Caki2 (cell line): ENCODE measurements at places on chromosomes 6 and 20.
A peak's percentile ranks its signal among the peaks of the same experiment; 100 is the strongest.

- no peak for DNase-seq
These were observed 148.2 kb downstream of the LAMA2 start for GRCh38 chr6:129031051-129031599.

- DNase-seq: no peak
These were observed 4.1 kb upstream of the AIF1 start for GRCh38 chr6:31610968-31611367.

DNA sequence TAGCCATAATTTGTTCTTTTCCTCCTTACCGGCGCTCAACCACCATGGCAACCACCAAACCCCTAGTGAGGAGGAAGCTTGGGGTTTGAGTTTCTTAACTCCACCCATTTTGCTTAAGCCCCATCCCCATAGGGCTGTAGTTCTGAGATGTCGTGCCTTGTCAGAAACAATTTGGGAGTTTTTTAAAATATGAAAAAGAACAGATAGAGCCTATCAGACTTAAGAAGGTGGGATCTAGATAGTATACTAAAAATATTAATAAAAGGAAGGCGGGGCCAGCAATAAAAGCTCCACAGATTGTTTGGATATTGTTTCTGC lies 5.6 kb downstream of the BRD2 start:
- peak; percentile 48 for DNase-seq

DNA sequence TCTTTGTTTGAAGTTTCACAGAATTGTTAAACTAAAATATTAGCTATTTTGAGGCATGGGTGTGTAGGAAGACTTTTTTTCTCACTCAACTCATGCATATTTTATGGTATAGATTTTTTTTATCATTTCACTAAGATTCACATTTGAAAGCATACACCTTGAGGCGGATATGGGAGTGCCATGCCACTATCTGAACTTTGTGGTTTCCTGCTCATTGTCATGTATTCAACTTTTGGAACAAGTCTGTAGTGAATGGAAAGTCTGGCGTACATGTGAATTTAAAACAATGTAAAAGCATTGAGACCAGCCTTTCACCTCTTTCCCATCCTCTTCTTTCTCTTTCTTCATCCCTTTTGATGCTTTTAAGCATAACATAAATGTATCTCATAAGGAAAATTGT lies 147.9 kb downstream of the TPBG start:
- no peak for DNase-seq

- DNase-seq: peak; percentile 77
These were observed 9.8 kb downstream of the PDE10A start for GRCh38 chr6:165653196-165653595.

DNA sequence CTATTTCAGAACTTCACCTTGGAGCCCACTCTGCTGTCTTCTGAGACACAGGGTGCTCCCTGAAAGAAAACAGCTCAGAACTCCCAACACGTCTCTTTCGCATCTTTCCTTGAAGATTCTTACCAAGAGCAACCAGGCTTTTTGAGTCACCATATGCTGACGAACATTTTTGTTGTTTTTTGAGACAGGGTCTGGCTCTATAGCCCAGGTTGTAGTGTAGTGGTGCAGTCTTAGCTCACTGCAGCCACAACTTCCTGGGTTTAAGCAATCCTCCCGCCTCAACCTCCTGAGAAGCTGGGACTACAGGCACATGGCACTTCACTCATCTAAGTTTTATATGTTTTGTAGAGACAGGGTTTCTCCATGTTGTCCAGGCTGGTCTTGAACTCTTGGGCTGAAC lies 68.5 kb downstream of the TRMT11 start:
- DNase-seq: no peak

DNA sequence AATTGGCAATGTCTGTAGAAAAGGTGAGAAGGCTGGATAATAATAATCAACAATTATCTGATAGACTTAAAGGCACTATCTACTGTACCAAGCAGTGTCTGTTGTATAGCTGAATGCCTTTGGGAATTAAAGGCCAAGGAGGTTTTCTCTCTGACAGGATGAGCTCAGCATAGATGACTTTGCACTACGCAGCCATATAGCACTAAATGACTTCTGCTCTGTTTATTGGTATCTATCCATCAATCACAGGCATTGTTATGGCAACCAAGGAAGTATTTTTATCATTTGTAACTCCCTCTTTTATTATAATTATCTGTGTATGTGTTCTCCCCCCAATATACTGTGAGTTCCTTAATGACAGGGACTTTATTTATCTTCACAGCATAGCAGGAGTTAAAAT lies 654.3 kb downstream of the PHF3 start:
- no peak for DNase-seq

DNA sequence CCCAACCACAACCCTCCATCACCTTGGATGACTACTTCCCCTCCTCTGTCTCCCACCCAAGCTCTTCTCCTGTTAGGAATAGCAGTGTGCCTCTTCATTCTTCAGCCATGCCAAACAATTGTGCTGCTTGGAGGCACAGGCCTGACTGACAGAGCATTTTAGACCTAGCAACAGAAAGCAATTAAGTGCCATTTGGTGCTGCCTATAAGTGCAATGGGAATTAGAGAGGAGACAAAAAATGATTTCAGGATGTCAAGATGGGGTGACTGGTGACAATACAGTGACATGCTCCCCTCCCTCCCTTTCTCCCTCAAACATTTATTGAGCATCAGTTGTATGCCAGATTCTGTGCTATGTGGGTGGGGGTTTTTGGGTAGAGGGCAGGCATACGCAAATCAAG lies 322.6 kb upstream of the MOCS1 start:
- no peak for DNase-seq

DNA sequence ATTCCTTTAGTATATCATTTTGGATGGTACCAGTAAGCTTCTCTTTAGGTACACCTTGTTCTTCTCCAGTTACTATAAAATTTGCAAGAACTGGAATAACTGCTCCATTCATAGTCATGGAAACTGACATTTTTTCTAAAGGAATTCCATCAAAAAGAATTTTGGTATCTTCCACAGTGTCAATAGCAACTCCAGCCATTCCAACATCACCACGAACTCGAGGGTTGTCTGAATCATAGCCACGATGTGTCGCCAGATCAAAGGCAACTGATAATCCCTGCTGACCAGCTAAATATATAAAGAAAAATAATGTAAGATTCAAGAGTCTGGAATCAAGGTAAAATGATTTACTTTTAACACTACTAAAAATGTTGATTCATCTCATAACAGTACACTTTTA lies 5.3 kb downstream of the MMUT start:
- DNase-seq: no peak

DNA sequence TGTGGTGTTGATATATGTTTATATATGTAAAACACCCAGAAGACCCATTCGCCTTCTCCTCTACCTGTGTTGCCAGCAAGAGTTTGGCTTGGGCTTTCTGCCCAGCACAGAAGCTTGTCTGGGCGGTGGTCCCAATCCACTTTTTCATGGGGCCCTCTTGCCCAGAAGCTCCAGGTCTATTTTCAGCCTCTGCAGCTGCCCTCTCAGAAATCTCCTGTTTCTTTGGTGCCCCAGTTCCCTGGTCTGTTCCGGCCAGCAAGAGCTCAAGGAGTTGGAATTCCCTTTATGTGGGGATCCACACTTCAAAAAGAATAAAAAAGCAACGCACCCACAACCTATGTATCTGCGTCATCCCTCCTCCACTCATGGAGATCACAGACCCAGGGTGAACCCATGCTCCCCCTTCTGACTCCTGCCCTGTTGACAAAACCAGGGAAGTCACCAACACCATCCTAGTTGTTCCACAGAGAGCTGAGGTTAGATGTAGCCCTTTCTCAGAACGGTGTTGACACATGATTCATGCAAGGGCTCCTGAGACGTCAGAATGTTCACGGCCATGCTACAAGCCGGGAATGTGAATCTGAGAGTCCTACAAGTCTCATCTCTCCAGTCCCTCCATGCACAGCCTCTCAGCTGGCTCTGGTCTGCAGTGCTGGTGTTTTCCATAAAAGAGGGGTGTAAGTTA lies 156.8 kb upstream of the RIN2 start:
- DNase-seq: no peak

- no peak for DNase-seq
These were observed 31.6 kb upstream of the SNX9 start for GRCh38 chr6:157791450-157791849.

DNA sequence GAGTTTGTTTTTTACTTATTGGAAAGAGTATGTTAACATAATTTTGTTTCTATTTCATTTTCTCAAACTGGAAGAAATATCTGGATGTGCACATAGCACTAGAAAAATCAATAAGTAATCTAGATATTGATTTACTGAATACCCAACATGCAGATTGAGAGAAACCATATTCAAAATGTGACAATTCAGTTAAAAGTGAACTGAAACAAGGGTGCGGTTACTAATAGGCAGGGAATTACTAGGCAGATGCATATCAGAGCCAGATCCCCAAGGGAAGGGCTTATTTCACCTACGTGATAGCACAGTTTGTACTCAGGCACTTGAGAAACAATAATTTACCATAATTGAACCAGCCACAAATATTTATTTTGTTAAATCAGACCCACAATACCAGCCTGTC lies 493.1 kb upstream of the FLRT3 start:
- no peak for DNase-seq

GRCh38 chr20:53982624-53983023 lies 87.8 kb downstream of the BCAS1 start:
- no peak for DNase-seq

DNA sequence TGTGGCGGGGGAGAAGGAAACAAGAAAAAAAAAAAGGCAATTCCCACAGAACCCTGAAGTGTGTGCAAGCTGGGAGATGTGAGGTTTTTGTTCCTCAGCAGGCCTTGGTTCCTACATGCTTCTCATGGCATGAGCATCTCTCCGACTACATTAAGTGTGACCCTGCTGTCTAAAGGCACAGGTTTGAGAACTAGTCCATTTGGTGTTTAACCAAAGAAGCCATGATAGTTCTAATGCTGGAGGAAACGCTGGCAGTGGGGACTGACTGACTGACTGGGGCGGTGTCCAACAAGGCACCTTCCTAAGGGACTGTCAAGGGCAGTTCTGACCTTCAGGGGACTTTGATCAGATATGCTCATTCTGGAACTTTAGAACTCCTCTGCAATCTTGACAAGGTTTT lies 3.8 kb downstream of the TXNDC5 start:
- DNase-seq: no peak

- no peak for DNase-seq
These were observed 463.0 kb downstream of the CDKAL1 start for GRCh38 chr6:20997143-20997769.

GRCh38 chr6:138912308-138912707 lies 75.7 kb downstream of the REPS1 start:
- DNase-seq: no peak

- DNase-seq: no peak
These were observed 308.2 kb upstream of the SGK1 start for GRCh38 chr6:134626086-134626485.

GRCh38 chr20:50325651-50326050 lies 135.0 kb downstream of the CEBPB start:
- DNase-seq: no peak

DNA sequence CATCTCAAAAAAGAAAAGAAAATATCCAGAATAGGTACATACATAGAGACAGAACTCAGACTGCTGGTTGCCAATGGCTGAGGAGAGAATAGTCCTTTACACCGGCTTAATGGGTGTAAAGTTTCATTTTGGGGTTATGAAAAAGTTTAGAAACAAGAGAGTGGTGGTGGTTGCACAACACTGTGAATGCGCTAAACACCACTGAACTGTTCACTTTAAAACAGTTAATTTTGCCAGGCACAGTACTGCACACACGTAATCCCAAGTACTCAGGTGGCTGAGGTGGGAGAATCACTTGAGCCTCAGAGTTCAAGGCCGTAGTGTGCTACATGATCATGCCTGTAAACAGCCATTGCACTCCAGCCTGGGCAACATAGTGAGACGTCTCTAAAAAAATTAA lies 7.6 kb downstream of the ILRUN start:
- DNase-seq: no peak

DNA sequence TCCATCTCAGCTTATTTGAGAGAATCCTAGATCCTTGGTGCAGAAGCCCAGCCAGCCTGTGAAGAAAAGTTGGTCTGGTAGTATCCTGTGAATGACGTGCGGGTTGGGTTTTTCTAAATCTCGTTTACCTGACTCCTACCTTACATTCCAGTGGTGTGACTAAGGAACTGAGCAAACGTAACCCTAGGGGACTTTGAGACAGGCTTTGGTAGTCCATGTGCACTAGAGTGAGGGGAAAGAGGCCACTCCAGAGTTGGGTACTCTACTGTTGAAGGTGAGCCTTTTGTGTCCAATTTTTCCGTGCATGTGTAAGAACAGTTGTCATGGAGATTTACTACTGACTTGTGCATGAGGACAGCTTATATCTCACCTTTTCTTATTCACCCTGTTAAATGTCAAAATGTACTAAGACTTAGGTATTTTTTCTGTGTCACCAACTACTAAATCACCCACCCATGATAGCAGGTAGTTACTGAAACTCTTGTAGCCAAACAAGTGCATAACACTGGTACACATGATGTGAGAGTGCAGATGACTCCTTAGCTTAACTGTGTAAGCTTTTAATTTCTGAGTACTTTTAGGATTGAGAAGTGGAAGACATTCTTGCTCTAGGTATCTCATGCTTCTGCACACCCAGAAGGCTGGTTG lies 26.3 kb upstream of the PLCG1 start:
- no peak for DNase-seq

DNA sequence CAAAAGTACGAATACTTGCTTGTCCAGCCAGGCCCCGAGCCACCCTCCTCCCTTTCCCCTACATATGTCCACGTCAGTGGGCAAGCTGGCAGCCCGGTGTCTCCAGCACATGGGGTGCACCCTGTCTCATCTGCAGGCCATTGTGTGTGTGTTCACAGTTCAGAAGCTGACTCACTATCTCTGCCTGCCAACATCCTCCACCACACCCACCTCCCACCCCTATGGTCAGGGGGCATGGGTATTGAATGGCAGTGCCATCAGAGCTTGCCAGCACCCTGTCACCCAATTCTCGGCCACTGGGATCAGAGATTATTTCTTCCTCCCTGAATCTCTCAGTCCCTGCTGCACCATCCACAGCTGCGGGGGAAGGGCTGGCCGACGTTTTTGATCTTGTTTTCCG lies 195.7 kb downstream of the FARS2 start:
- no peak for DNase-seq

- DNase-seq: no peak
These were observed 25.0 kb upstream of the RNF144B start for GRCh38 chr6:18362058-18362561.

DNA sequence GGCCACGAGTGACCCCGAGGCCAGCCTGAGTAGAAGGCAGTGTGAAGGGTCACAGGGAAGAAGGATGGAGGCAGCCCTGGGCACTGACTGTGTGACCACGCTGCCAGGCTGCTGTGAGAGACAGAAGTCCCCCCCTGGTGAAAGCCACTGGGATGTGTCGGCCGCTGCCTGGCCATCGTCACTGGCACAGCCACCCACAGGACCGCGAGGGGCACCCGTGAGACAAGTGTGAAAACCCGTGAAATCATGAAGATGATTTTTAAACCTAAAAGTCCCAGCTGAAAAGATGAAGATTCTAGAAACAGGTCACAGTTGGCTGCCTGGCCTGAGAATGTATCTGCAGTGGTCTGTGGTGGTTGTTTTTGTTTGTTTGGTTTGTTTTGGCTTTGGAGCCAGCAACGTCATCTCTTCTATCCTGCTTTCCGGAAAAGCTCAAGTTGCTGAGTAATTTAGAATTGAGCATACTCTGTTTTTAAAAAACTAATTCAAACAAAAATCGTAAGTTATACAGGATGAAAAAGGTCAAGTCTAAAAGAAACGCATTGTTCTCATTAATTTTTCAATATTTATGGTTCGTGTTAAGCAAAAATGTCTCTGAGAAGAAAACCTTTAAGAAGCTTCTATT lies 94.7 kb downstream of the HUS1B start:
- no peak for DNase-seq

GRCh38 chr6:166718516-166718915 lies 91.5 kb upstream of the RPS6KA2 start:
- no peak for DNase-seq

GRCh38 chr20:4138056-4138455 lies 122.7 kb upstream of the RNF24 start:
- DNase-seq: no peak
